ENCODE measurements at places on chromosomes 11 and 22.

DNA sequence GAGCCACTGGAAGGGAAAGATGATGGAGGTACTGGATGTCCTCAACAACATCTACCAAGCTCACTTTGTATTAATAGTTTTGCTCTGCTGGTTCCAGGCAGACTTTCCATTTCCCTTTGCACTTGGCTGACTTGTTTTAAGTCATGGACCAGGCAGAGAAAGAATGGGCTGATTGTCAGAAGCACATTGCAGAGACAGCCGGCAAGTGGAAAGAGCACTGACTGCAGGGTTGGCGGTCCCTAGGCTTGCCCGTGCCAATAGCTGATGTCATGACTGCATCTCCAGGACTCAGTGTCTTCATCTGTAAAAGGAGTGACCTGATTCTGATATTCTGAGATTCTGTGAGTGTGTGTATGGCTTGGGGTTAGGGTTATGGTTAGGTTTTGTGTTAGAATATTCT, 20.9 kb upstream of the NNMT start:
- DNase-seq = no peak

GRCh38 chr11:70422692-70423522, 24.6 kb downstream of the CTTN start:
- DNase-seq = no peak

GRCh38 chr22:46895753-46896152, 133.3 kb downstream of the TBC1D22A start:
- no peak for DNase-seq

DNA sequence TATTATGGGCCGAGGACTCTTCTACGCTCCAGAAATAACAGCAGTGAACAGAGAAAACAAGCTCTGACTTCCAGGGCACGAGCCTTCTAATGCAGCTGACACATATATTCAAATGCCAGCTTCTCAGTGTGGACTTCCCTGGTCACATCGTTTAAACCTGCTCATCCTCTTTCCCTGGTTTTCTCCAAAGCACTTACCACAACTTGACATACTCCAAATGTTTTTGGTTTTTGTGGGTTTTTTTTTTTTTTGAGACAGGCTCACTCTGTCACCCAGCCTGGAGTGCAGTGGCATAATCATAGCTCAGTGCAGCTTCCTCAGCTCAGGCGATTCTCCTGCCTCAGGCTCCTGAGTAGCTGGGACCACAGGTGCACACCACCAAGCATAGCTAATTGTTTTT, 105.5 kb downstream of the MICAL3 start:
- DNase-seq = no peak

DNA sequence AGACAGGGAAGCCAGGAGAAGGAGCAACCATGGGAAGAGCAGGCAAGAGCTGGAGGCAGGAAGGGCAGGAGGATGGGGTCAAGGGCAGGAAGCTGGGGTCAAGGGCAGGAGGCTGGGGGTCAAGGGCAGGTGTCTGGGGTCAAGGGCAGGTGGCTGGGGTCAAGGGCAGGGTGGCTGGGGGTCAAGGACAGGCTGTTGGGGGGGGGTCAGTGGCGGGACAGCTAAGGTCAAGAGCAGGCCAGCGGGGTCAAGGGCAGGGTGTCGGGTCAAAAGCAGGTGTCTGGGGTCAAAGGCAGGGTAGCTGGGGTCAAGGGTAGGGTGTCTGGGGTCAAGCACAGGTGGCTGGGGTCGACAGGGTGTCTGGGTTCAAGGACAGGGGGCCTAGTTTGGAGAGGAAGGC, 24.2 kb downstream of the CPT1A start:
- DNase-seq = no peak

- no peak for DNase-seq
These were observed 468.9 kb downstream of the NTM start for GRCh38 chr11:131839326-131839725.

DNA sequence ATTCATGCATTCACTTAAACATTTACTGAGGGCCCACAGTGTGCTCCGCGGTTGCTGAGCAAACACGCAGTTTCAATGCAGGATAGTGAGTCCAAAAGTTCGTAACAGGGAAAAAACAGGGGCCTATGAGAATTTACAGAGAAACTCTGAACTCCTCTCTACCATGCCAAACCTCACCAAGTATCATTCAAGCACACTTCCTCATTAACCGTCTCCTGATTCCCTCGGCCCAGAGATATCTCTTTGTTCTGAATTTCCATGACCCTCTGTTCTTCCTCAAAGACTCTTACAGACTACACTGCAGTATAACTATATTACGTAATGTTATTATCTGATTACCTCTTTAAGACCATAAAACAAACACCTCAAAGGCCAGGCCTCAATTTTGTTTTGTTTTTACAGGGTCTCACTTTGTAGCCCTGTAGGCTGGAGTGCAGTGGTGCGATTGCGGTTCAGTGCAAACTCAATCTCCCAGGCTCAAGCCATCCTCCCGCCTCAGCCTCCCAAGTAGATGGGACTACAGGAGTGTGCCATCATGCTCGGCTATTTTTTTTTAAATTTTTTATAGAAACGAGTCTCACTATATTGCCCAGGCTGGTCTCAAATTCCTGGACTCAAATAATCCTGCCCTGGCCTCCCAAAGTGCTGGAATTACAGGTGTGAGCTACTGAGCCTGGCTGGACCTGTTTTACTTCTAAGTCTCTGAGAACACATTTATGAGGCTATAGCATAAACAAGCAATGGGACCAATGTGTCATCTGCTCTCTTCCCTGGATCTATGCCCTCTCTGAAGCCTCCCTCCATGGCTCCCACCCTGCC, 3.6 kb downstream of the HPS4 start:
- no peak for DNase-seq

DNA sequence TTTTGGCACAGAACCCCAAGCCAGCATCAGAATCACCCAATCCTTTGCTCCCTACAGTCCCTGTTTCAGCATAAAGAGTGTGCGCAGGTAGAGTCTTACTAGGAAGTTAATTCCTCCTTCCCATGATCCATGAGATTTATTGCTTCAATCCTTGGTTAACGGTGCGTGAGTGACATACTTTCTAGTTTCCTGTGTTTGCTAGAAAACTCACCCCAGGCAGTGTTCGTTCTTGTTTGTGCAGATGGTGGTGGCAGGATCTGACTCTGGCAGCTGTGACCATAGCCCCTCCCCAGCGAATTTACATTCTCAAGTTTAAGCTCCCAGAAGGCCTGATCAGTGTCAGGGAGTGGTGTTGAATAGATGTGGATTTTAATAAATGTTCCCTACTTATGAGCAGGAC, 106.7 kb upstream of the CCT8L2 start:
- no peak for DNase-seq

GRCh38 chr11:91081440-91082043, 858.7 kb upstream of the CHORDC1 start:
- DNase-seq = no peak

DNA sequence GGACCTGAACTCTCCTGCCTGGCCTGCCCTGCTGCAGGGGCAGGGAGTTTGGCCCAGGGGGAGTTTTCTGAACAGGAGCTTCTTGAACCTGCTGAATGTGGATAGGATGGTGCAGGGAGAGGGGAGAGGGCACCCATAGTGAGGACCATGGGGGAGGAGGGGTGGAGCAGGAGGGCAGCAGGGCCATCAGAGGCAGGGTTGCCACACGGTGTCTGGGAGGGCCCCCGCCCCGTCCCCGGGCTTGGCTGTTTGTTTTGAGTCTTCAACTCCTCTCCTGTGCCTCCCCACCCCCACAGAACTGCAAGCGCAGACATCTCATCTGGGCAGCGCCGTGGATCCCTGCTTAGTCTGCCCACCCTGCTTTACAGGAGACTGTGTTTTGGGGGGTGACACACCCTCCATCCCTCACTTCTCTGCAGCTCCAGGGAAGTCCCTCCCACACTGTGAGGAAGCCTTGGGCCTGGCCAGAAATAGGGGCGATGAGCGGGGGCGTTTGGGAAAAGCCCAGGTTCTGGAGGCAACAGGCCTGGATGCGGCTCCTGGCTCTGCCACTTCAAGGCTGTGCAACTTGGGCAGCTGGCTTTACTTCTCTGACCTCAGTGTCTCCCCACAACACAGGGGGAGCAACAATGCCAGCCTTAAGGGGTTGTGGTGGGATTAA, 14.4 kb downstream of the NFAM1 start:
- no peak for DNase-seq

DNA sequence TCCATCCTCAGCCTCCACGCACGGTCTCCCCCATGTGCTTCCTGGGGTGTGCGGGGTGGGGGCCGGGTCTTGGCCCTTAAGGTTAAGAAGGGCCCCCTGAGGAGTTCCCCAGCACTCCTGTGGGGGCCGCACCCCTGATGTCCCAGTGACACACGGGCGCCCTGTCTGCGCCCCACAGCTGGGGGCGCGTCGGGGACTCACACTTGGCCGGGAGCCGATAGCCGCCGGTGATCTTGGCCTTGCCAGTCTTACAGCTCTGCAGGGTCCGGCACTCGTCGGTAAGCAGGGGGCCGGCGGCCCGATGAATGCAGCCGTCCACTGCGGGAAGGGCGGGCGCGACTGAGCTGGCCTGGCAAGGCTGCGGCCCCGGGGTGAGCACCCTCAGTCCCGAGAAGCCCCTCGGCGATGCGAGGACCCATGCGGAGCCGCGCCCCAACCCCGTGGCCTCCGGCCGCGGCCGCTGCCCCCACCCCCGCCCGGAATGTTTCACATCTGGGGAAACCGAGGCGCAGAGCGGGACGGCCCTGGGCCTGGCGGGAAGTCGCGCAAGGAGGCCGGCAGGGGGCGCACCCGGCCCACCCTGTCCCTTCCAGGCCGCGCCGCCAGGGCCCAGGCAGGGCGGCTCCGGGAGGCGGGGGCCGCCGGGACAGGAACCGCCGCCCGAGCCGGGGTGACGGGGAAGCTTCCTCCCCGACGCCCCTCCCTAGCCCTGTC, 13.9 kb downstream of the OTUB1 start:
- no peak for DNase-seq

- DNase-seq = no peak
These were observed 541.2 kb upstream of the API5 start for GRCh38 chr11:42770444-42771065.

DNA sequence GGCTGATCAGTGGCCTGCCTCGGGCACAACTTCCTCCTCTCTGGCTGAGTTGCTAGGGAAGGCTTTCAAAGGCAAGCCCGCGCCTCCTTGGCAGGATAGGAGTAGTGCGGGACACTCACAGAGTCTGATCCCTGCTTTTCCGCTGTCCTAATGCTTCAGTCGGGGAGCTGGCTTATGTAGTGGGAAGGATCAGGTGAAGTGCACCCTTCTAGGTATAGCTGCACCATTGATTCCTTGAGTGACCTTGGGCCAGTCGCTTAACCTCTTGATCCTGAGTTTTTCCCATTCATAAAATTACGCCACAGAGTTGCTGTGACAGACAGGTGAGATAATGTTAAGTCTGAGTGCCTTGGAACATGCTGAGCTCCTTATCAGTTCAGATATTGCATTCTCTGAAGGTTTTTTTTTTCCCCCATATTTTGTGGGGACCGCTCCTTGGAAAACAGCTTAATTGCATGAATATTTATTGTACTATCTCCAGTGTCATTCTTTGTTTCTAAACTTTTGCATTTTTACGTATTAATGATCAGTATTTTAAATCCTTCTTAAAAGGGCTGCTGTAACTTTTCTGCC, 961 bp downstream of the IPO7 start:
- DNase-seq = peak; percentile 53

- no peak for DNase-seq
These were observed 19.6 kb downstream of the CKAP5 start for GRCh38 chr11:46826310-46827044.

- DNase-seq = no peak
These were observed 10.2 kb upstream of the NECTIN1 start for GRCh38 chr11:119739021-119739703.

- DNase-seq = no peak
These were observed 7.5 kb upstream of the SYT8 start for GRCh38 chr11:1827095-1827813.

All from HAP-1 (cell line).